ENCODE measurements at places on chromosomes 2 and 18.

GRCh38 chr2:233271693-233272092 lies 20.2 kb downstream of the ATG16L1 start:
- no peak for DNase-seq

DNA sequence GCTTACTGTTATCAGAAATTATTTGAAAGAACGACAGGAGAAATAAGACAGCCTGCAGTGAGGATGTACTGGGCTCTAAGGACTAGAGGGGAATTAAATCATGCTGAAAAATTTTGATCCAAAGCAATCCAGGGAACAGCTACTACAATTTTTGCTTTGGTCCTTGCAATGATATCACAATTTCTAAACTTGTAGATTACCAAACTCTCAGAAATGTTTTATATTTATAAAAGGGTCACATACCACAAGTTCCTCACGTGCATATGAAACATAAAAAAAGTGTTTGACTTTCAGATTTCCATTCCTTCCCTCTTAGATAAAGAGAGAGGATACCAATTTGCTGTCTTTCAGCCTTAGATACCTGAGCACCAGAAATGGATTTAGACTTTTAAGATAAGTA lies 261.2 kb downstream of the STK39 start:
- no peak for DNase-seq

DNA sequence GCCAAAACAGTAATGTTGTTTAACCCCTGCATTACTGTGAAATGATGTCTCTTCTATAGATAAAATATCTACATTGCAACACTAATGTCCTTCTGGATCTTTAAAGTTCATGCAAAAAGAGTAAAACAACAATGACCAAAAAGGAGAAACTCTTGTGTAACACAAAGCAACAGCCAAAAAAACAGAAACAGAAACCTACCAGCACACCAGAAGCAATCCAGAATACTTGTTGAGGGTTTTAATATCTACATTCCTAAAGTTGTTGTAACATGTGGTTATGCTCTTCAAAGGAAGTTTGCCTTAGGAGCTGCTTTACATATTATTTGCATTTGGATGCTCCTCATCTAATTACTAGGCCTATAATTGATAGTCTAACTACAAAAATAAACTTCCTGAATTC lies 157.2 kb downstream of the BABAM2 start:
- no peak for DNase-seq

DNA sequence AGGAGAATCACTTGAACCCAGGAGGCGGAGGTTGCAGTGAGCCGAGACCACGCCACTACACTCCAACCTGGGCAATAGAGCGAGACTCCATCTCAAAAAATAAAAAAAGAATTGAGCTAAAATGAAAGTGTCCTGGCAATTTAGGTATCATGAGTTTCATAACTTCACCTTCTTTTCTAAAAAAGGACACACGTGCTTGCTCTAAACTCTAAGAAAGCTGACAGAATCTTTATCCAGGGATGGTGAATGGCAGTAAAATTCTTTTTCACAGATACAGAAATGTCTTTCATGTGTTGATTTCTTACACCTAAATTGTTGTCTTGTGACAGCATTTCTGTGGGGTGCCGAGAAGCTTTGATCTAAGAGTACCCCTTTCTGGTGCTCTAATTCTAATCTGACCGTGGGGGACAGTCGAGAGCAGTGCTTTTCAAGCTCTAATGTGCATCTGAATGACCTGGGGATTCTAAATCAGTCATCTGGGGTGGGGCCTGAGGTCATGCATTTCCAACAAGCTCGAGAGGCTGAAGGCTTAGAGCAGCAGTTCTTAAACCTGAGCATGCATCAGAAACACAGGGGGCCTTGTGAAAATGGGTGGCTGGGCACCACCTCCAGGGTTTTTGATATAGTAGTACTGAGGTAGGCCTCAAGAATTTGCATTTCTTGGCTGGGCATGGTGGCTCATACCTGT lies 42.1 kb upstream of the REL start:
- DNase-seq, result no peak

GRCh38 chr2:207768866-207769596 lies 675 bp downstream of the FZD5 start:
- DNase-seq, result no peak

- no peak for DNase-seq
Observed at GRCh38 chr2:136000502-136000901, 15.1 kb upstream of the DARS1 start.

DNA sequence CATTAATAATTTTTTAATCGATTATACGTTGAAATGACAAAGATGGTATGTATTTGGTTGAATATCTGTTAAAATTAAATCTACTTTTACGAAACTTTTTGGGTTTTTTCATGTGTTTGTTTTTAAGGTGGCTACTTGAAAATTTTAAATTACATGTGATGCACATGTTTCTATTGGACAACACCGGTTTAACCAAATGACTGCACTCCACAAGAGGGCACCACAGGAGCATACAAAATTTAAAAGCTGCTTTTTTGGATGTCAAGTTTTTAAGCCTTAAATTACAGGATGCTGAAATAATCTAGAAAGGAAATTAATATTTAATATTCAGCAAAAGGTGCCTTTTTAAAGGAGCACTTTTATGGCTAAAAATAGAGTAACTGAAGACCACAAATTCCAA lies 98.7 kb downstream of the ACVR1 start:
- DNase-seq, result no peak
